Stimulated activated CD4-positive, alpha-beta T cell treated with anti-CD3 and anti-CD28 coated beads, TNF-alpha, amount 100 ng/mL, for 24 hours (primary cell): ENCODE measurements at places on chromosomes 3 and 15.

- no peak for DNase-seq
Measured at GRCh38 chr3:187858711-187859110, 113.4 kb upstream of the BCL6 start.

DNA sequence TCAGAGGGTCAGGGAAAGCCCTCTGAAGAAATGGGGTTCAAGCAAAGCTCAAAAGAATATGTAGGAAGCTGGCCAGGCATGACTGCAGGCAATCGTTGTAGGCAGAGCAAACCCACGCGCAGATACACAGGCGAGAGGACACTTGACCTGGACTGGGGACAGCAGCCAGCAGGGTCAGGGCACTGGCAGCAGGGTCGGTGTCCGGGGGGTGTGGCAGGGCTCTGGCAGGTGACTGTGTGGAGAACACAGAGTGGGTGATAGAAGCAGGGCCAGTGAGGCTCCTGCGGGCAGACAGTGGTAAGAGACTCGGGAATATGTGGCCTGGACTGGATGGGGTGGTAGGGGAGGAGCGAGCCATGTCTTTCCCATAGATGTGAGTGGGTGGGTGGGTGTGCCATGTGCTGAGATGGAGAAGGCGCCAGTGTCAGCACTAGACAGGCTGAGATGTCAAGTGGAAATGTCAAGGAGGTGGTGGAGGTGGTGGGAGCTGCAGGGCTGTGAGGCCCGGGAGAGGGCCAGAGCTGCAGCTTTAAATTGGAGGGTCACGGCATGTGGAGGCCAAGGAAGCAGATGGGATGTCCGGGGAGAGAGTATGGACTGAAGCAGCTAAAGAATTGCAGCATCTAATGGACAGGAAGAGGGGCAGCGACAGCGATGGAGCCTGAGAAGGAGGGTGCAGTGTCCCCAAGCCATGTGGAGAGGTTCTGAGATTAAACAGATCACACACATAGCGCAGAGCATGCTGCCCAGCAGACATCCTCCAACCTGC lies 13.4 kb downstream of the TMEM43 start:
- DNase-seq = no peak

DNA sequence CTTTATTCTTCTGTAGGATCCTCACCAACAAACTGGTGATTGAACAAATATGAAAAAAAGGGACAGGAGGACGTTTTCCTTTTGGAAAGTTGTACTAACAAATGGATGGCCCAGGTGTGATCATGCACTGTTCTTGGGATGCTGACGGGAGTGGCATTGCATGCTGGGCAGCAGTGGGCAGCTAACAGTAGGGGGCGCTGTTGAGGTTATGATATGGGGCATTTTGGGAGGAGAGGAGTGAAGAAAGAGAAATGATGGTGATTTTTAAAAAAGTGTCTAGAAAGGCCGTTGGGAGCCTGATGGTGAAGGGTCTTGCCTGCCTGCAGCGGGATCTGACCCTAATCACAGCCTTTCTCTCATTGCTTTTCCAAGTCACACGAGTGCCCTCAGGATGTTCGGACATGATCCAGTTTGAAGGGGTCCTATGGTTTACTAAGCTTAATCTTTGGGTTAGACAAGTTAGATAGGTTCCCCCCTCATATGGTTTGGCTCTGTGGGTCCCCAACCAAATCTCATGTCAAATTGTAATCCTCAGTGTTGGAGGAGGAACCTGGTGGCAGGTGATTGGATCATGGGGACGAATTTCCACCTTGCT lies 46.2 kb upstream of the PRTG start:
- DNase-seq = peak; percentile 28

DNA sequence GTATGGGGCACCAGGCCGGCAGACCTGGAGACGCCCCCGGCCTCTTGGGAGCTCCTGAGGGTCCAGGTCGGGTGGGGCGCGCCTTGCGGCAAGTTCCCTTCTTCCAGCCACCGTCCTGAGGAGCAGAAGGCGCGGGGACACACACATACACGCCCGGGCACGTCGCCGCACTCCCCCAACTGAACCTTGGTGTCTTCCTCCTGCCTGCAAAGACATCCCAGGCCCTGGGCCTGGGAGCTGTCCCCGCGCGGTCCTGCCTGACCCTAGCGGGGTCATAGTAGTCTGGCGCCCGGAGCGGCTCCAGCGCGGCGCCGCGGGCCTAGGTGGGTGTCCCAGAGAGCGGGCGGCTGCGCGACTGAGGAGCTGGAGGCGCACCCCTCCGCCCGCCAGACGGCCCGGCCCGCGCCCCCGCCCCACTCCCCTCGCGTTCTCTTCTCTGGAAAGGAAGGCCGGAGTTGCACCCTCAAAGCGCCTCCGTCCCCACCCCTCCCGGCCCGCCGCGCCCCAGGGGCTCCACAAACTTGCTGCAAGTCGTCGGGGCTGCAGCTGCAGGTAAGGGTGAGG lies 185.9 kb upstream of the LINGO1 start:
- DNase-seq = no peak

DNA sequence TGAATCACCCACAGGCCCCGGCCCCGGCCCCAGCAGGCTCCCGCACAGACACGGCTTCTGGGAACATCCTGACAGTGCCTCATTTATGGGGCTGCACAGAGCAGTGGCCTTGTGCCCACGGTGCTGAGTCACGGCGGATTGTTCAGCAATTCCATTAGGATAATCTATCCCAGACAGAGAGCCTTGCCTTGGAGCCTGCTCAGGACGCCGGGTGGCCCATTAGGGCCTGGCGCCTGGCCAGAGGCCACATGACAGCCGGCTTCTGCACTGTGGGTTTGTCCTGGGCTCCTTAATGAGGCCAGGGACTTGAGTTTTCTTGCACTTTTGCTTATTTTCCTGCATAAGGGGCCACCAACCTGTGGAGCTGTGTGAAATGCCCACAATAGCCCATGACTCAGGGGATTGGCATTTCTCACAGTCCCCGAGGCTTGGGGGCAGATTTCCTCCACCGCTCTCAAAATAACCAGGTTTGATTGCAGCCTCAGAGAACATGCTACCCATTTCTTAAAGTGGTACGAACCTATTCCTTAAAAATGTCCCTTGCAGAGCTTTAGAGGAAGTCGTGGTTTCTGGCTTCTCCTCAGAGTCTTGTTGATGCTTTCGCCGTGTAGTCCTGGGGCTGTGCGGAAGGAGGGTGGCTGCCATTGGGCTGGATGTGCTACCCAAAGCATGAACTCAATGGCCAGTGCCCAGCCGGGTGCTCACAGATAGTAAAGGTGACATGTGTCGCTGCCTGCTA lies 19.0 kb downstream of the SYNM start:
- DNase-seq = no peak

DNA sequence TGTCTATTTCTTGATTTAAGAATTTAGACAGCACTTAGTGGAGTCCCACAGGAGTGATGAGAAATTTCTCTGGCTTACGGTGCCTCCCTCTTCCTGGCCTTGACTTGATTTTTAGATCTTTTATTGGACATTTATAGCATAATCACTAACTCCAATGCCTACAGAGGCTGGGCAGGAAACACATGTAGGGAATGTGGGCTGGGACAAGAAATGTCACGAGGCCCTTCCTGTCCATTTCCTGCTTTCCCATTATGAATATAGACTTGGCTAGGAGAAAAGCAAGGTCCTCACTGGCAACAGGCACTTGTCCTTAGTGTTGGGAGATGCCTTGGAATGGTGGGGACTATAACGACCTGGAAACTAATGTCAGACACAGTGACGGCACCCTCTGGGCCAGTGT lies 100.3 kb downstream of the MYLK start:
- DNase-seq = no peak

- DNase-seq = no peak
Measured at GRCh38 chr3:194112120-194113106, 23.5 kb upstream of the HES1 start.

DNA sequence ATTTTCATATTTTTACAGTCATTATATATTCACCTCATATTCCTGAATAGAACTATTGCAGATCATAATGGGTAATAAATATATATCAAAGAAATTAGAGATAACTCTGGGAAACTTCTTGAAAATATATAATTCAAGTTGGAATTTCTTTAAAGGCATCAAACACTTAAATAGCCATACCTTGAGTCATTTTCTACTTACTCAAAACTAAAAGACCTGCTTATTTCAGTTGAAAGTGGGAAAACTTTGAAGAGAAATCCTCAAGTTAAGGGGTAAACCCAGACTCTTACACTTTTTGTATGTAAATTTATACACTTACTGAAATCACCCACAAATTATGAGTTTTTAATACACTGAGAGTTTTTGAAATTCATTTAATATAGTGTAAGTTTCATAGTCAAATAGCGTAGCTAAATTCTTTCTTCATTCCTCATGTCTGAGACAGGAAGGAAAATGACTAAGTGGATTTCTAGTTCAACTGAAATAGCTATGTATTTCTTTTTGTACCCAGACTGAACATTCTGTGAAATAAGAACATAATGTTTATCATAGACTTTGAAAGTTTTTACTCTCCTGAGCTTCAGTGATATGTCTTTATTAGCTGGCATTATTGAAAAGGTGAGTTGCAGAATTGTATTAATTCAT lies 4.6 kb upstream of the ALCAM start:
- no peak for DNase-seq

DNA sequence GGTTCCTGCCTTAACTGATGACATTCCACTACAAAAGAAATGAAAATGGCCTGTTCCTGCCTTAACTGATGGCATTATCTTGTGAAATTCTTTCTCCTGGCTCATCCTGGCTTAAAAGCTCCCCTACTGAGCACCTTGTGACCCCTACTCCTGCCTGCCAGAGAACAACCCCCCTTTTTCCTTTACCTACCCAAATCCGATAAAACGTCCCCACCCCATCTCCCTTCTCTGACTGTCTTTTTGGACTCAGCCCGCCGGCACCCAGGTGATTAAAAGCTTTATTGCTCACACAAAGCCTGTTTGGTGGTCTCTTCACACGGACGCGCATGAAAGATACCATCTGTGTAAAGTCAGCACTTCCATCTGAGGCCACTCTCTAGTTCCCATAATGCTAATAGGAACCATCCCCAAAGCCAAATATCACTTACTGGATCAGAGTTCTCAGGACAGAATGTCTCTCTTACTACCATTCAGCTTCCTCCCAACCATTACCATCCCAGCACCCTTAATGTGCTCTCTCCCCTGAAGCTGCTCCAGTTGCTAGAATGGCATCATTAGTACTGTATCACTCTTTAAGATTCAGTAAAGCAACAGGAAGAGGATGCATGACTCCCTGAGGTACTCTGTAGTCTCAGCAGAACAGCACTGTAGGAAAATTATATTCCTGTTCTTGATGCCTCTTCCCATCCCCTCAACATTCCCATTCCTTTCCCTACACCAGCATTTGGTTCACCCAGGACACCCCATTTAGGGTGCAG lies 2.3 kb upstream of the HRG start:
- no peak for DNase-seq

GRCh38 chr15:73495181-73495580 lies 52.2 kb downstream of the REC114 start:
- DNase-seq = no peak

DNA sequence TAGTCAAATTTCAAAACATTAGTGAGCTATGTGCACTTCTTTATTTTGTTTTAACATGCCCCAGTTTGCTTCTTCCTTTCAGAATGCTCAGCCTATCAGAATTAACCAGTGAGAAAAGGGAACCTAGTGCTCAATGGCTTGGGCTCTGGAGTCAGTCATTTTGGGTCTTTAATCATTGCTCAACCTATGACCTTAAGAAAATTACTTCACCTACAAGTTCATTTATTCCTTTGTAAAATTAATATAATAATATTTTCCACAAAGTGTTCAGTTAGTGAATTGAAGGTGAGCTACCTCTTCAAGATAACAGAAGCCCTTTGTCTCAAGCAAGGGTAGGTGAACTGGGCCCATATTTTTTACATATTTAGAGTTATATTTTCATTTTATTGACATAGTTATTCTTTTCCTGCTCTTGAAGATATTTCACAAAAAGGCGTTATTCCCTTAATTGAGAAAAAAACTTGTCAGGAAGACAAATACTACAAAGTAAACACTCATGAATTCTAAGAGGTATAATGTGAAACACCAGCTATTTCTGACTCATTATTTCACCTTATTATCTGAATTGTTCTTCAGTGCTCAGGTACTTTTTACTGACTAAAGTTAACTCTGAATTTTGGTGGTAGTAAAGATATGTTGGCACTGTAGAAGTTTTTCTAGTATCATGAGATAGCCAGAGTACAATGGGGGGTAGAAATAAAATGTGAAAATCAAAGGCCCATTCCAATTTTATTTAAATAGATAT lies 415.5 kb downstream of the NAALADL2 start:
- no peak for DNase-seq

GRCh38 chr3:23157331-23157730 lies 45.8 kb upstream of the UBE2E2 start:
- DNase-seq = no peak

DNA sequence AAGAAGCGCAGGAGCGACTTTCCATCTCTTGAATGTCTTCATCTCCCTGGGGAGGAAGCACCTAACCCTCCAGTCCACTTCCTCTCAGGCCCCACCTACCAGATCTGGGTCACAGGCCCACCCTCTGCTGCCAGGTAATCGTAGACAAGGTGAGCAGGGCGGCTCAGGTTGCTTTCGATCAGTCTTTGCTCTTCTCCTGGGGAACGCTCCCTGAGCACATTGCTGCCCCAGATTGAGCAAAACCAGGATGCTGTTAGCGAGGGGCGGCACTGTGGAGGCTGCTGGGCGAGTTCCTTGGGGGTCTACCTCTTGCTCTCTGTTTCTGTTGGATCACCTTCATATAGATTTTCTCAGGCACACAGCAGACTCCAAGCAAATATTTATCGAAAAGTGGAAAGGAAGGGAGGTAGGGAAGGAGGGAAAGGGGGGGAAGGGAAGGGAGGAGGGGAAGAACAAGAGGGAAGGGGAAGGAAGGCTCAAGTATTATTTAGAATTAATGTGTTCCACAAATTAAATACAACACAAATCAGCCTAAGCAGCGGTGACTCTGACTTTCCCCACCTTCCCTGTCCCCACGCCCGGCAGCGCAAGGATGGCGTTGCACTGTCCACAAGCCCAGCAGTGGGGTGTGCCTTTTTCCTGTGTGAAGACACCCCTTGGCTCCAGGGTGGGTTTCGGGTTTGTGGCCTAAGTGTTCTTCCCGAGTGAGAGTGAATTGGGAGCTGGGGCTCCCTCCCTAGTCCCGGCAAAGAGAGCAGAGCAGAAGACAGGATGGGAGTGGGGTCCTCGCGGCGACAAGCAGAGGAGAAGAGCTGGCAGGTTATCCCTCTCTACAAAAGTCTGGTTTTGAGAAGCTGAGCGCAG lies 6.1 kb upstream of the PCSK6 start:
- DNase-seq = no peak

DNA sequence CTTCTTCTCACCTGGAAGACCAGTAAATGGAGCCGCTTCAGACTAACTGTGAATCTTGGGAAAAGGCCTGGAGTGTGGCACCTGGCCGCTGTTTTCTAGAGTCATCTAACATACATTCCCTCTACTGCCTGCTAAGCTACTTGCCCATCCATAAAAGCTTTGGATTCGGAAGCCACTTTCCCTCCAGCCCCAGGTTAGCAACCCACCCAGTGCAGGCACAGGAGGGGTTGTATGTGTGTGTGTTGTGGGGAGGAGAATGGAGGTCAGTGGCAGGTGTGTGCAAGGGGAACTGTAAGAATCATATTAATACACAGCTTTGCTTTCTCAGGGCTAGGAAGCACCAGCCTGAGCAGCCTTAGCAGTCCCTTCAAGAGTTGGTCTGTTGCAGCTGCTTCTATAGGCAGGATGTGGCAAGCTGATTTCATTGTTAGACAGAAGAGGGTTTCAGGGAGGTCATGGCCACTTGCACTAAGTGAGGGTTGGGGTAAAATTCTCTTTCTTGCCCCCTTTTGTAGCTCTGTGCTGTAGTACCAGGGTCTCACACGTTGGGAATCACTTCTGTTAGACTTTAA lies 8.9 kb downstream of the NSUN3 start:
- no peak for DNase-seq
